Keratinocyte (primary cell): ENCODE measurements at places on chromosomes 3 and 15.

- DNase-seq, result no peak
Measured at GRCh38 chr15:62858343-62858742, 184.2 kb upstream of the TPM1 start.

- no peak for DNase-seq
Measured at GRCh38 chr3:29452934-29453283, 172.0 kb downstream of the RBMS3 start.

GRCh38 chr3:133574260-133574881 is 885 bp downstream of the CDV3 start:
- DNase-seq, result no peak

- no peak for DNase-seq
Measured at GRCh38 chr3:58387650-58388546, 45.7 kb downstream of the PDHB start.

DNA sequence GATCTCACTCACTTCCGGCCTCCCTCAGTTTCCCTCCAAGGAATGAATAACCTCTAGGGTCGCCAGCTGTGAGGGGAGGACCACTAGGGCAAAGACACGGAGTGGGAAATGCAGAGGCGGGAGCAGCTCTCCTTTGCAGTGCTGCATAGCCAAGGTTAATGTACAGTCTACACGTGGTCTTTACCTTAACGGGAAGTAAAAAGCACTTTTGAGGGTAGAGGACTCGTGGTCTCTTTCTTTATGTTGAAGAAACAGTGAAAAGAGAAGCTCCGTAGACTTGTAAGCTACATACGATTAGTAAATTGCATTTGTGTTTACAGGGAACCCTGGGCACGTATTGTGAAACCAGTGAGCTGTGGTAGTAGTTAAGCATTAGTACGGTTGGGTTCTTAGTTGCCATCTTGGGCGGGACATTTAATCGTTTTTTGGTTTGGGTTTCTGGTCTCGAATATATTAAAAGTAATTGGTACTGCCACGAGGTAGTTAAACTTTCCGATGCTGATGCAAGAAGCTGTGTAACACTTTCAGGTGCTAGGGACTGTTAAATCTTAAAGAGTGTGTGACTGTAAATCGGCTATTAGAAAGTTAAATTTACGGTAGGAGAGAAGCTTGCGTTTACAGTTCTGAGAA is 828 bp downstream of the U2SURP start:
- DNase-seq, result no peak
